Activated B cell treated with CpG ODN at 0.5 μM for 24 hours (primary cell): ENCODE measurements at places on chromosomes 2 and 18. TPM values are rescaled to one million over a fixed set of nuclear protein-coding genes. Genes with fewer than 3 reads are reported as not detected.

- DNase-seq, result no peak
Measured at GRCh38 chr2:105674859-105675541, 69.7 kb upstream of the NCK2 start.

GRCh38 chr18:58632552-58632951, 3.7 kb upstream of the ALPK2 start:
- DNase-seq, result no peak

DNA sequence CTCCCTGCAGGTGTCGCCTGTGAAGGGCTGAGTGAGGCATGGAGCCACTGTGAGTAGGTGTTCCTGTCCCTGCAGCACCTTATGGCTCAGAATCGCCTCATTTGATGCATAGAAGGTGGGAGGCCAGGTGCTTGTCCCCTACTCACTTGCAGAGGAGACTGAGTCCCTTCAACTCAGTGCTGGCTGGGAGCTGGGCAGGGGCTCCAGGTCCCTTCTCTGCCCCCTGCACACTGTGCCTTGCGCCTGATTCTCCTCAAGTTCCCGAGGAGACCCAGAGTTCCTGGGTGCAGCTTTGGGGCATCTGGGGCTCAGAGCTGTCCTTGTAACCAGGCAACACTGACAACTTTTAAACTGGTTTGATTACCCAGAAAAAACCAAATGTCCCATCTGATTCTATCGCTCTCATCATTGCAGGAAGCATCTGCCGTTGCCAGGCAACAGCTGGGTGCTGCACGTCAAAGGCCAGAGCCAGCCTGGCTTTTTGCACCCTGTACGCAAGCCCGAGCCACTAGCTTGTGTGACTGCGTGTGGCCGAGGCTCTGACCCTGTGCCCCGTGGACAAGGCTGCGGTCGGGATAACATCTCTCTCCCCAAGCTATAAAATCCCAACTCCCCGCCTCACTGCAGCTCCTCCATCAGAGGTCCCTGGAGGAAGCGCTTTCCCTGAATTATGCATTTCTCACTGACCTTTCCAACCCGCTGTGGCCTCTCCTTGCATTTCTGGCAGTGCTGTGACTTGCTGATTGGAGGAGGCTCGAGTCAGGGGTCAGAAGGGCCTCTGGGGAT, 130.8 kb upstream of the HDAC4 start:
- no peak for DNase-seq

GRCh38 chr2:85796341-85797262, 42.8 kb downstream of the ATOH8 start:
- peak; percentile 13 for DNase-seq

- DNase-seq, result no peak
Measured at GRCh38 chr2:228720895-228721294, 539.4 kb upstream of the SPHKAP start.

GRCh38 chr2:11004199-11004598, 92.5 kb downstream of the KCNF1 start:
- no peak for DNase-seq

GRCh38 chr2:195560209-195560895, 96.7 kb upstream of the SLC39A10 start:
- no peak for DNase-seq

DNA sequence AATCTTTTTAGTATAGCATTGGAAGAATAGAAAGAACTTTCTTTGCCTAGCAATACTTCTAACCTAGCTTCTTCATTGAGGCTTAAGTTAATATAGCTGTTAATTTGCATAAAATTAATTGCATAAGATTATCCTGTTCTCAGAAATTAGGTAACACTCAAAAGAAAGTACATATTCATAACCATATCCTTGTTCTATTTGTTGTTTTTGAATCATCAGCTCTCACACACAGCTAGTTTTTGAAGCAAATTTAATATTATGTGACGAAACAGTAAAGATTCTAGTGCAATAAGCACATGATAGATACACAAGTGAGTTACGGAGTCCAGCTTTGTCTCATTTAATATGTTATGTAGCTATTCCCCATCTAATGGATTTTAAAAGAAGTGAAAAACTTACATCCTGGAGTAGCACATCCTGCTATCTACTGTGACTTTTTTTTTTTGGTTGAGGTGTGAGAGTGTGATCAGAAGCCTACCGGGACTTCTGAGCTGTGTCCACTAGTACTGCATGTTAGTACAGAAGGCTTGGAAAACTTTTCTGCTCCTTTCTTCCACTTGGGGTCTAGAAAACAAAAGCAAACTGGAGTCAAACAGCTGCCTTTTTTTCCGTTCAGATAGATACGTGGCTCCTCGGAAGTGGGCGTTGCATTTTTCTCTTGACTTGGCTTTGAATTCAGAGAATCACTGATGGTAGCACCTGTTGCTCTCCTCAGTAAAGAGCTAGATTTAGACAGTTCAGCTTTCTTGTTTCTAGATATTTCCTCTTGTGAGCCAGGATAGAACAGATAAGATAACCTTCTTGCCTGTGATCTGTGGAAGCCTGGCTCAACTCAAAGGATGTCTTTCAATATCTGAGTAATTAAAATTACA, 27.2 kb downstream of the KDM3A start:
- DNase-seq, result no peak

DNA sequence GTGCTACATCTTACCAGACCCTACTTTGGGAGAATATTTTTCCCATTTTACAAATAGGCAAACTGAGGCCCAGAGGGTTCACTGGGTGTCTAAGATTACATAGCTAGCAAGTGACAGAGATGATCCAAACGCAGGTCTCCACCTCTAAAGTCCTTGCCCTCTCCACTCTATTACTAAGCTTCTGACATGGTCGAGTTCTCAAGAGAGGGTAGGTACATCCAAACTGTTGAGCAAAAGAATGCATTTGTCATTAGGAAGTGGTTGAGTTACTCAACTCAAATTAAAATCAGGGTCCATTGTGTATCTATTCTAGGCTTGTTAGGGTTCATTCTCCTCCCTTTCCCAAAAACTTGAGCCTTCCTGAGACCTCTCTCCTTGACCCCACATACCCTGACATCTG, 680.6 kb upstream of the FANCL start:
- no peak for DNase-seq

DNA sequence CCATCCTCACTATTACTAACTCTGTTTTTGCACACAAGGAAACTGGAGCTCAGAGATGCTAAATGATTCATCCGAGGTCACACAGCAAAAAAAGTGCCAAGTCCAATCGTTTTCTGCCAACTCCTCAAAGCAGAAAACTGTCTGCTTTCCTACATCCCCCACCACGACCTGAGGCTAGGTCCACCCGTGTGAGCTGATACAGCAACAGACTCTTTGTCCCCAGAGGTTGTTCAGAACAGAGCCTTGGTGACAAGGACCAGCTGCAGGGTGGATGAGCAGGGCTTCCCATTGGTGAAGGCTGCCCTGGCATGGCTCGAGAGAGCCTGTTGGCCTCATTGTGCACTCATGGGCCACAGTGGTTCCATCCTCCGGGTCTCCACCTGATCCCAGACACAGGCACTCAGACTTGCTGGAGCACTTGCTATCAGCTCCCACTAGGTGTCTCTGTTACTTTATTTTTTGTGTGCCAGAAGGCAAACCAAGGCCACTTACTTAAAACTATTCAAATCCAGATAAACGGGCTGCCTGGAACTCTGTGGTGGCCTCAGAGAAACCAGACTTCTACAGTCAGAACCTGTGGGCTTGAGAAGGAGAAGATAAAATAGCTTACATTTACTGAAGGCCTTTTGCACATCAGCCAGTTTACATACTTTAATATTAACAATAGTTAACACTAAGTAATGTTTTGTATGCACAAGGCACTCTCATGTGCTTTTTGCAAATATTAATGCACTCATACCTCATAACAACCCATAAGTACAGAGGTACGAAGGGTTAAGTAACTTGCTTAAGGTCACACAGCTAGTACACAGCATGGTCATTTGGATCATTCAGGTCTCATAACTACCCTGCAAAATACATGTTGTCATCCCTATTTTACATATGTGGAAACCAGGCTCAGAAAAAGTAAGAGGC, 62.9 kb upstream of the CTIF start:
- no peak for DNase-seq

GRCh38 chr18:23032030-23032582, 99.0 kb downstream of the RBBP8 start:
- DNase-seq, result no peak

DNA sequence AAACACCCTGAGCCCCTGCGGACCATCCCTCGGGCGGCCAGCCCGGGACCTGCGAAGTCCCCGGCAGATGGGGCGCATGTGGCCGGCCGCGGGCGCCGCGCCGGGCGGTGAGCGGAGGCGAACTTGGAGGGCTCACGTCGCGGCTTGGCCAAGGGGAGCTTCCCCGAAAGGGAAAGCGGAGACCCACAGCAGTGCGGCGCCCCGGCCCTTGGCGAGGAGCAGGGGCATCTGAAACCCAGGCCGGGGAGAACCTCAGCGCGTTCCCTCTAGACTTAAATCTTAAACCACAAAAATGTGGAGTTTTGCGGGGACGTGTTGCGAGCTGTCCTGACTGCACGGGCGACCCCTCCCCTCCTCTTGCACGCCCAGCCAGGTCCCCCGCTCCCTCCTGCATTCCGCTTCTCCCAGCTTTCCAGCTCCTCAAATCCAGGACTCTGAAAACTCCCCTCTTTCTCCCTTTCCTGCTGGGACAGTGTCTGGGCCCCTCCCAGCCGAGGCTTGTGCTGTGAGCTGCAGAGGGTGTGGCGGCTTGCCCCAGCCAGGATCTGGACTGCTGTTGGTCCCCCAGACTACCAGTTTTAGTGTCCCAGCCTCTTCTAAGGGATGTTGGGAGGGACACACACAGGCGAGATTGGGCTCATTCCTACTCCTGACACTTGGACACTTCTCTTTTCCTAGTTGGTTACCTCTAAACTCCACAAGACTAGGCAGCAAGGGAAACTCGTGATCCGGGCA, 1.3 kb downstream of the FMNL2 start:
- DNase-seq, result peak; percentile 26

GRCh38 chr2:229780856-229781773, 66.8 kb upstream of the DNER start:
- no peak for DNase-seq

DNA sequence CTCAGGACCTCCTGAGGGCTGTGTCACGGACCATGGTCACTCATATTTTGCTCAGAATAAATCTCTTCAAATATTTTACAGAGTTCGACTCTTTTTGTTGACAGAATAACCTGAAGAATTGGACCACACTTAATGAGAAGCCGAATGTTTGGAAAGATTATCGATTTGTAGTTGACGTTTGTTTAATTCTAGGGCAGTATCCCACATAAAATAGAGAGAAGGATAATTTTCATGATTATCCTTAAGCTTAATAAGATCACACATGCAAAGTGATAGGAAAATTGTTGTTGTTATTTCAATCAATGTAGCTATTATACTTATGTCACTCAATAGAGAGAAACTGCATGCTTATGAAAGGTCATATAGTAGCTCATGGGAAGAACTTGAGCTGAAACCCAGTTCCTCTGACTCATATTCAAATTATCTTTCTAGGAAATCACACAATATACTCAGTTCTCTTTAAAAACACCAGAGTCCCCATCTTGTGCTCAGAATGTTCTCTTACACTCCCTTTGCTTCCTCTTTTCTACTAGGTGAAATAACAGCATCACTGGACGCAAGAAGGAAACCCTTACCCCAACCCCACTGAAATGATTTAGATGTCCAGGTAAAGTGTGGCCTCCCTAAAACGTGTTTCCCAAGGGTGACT, 982.1 kb downstream of the TSN start:
- DNase-seq, result no peak

- DNase-seq, result no peak
Measured at GRCh38 chr2:71609958-71610357, 156.6 kb downstream of the DYSF start.

DNA sequence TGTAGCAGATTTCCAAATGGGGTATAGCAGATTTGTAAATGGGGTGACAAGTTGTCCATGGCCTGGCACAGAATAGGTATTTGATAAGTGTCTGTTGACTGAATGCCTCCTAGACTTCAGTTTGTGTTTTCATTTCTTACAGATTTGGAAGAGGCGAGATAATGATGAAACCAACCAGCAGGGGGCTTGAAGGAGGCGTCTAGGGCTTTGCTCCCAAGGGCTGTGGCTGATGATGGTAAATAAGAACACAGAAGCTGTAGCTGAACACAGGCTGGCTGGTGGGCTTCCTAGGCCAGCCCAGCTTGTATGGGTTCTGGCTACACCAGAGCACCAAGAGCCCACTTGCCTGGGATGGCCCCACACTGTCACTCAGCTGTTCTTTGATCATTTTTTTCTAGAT, 19.4 kb downstream of the SFTPB start:
- DNase-seq, result no peak

- DNase-seq, result no peak
Measured at GRCh38 chr18:63708650-63709049, 5.9 kb downstream of the SERPINB11 start.

GRCh38 chr18:77108001-77108692, 24.4 kb downstream of the MBP start:
- no peak for DNase-seq

DNA sequence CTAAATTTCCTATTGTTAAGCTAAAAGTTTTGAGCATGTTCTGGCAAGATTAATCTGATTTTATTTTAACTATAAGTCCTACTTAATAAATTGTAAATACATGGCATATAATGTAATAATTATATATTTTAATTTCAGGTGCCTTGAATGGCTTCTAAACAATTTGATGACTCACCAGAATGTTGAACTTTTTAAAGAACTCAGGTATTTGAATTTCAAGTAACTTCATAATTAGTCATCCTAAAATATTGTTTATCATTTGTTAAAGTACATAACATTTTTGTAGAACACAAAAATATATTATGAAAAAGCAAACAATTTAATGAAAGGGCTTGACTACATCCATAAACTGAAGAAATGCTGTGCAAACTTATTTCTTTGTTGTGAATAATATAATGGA, 14.5 kb downstream of the GMCL1 start:
- no peak for DNase-seq

- DNase-seq, result no peak
Measured at GRCh38 chr2:10551496-10551895, 103.4 kb upstream of the ODC1 start.

- no peak for DNase-seq
Measured at GRCh38 chr18:63552581-63552980, 10.4 kb downstream of the SERPINB12 start.

DNA sequence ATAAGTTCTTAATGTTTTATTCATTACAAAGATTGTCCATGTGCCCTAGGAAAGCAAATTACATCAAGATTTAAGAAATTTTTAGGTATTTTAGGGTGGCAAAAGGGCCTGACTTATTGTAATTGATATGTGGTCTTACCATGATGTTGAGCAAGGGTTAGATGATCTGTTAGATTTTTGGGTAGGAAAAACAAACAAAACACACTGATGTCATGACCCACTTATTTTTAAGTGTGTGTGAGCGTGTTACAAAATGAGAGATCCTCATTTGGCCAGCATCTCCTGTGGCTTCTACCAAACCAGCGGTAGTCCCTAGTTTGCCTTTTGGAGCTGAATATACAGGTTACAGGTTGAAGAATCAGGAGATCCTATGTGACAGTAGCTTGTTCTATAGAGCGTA, 89.8 kb upstream of the ITGB6 start:
- no peak for DNase-seq

- DNase-seq, result no peak
Measured at GRCh38 chr2:153864022-153864421, 7.7 kb upstream of the GALNT13 start.

TEX261 gene
- total RNA-seq, result 46.8 and 54.1 TPM in 2 replicates

LRP2 gene
- total RNA-seq, result not detected in 2 replicates

SLC5A7 gene
- total RNA-seq, result not detected in 2 replicates

USP14 gene
- 53.1 and 53.9 TPM in 2 replicates for total RNA-seq

FSHR gene
- not detected in 2 replicates for total RNA-seq

LIMS3 gene
- 0.24 TPM in 1 of 2 replicates, not detected in the other for total RNA-seq

IL1F10 gene
- not detected in 2 replicates for total RNA-seq

GALNT3 gene
- total RNA-seq, result 13.2 and 14.4 TPM in 2 replicates
